RPMI7951 (cell line): ENCODE measurements at places on chromosomes 12 and 14. TPM values are rescaled to one million over a fixed set of nuclear protein-coding genes. Genes with fewer than 3 reads are reported as not detected.

GRCh38 chr14:59849411-59850130, 21.0 kb downstream of the RTN1 start:
- no peak for DNase-seq

GRCh38 chr12:19810213-19810612, 370.9 kb downstream of the AEBP2 start:
- no peak for DNase-seq

GRCh38 chr14:74238974-74239847, at the start of gene VSX2:
Gene VSX2 (plus strand): TSS chr14:74239449. CDS start chr14:74239562, 113 bp downstream.
- no peak for DNase-seq

DNA sequence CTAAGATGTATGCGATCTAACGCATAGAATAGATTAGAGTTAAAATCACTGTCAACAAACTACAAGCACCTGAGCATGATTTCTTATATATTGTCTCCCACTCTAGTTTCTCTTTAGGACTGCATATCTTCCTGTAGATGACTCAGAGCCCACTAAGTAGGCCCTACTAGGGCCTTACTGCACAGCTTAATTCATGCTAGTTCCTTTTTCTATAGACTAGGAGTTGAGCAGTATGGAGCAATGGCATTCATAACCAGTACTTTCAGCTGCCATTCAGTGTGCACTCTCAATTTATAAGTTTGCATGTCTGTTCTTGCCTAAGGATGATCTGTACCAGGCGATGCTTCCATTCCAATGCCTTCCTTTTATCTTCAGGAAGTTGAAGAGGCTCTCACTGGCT, 103.5 kb downstream of the METTL25 start:
- no peak for DNase-seq

Gene AQP6
- 0.10 TPM in 1 of 2 replicates, not detected in the other for total RNA-seq

DNA sequence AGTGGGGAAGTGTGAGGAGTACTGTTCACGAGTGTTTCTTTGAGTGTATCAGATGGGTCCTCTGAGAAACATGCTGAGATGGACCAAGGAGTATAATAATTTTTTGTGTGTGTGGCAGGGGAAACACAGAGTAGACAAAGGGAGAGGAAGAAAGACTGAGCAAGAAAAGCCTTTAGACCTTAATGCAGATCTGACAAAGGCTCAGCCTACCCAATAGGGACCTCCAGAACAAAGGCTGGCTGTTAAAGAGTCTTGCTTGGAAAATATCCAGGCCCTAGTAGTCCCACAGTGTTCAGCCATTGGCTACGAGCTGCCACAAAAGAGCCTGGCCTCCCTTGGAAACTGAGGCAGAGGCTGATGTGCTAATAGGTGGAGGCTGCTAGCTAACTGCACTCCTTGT, 13.5 kb downstream of the COQ5 start:
- no peak for DNase-seq

- DNase-seq = peak; percentile 42
Observed at GRCh38 chr12:52370926-52371608, 3.8 kb upstream of the KRT85 start.

DNA sequence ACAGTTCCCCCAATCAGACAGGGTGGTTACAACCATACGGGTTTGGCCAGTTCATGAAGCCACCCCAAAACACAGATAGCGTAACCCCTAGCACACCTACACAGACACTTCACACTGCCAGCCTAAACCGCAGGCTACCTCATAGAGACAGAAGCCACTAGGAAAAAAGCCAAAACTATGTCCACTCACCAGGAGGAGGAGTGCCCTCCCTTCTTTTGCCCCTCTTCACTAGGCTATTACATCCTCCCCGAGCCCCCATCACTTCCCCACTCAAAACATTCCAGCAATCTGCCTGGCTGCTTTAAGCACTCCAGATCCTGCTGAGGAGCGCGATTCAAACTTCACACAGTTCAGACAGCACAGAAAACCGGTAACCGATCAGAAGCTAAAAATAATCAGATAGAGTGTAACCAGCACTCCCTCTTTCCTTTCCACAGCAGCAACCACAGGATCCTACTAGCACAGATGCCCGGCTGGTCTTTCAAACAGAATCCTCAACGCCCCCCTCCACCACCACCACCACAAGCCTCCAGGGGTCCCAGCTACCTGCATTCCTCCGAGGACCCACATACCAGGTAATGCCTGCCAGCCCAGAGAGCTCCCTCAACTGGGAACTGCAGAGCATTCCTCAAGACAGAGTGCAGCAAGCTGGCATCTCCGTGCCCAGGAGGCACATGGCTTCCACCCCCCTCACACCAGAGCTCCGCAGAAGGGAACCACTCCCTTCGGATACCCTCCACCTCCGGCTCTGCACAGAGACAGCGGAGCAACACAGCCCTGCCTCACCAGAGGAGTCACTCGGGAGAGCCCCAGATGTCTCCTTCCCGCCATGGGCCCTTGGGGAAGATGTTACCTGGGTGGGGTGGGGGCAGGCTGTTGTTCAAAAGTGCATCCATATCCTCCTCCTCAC, 1.5 kb downstream of the CHD4 start:
- peak; percentile 45 for DNase-seq
